ENCODE measurements at places on chromosomes 6 and 20.

DNA sequence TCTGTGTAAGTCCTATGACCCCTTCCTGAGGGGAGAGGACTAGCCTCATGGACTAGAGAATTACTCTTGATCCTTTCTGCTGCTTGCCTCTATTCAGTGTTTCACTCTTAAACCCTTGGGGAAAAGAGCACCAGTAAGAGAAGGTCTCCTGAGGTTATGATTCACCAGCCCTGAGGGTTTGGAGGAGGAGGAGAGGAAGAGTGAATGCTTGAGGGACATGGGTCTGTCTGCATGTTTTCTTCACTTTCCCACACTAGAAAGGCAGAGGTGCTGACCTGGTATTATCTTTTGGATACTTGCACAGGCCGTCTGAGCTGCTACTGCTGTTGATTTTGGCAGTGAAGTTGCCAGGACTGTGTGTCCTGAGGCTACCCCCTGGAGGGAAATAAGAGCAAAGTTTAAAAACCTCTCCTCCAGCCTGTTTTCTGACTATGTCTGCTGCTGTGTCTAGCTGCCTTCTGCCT lies 78.3 kb downstream of the CD109 start:
- no peak for DNase-seq

DNA sequence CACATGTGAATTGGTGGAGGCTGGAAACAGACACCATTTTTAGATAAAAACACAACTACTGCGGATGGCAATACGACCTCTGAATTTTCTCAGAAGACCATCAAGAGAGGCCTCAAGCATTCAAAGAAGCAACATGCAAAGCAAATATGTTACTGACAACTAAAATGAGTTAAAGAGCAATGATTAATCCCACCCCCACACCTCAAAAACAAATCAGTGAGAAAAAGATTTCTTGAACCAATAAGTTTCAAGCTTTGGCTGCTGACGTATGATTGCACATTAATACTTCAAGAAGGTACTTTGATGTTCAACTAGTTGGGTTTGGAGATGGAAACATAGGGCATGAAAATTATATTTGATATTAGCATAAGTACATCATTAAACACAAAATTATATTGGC lies 982 bp downstream of the MMUT start:
- DNase-seq: no peak

DNA sequence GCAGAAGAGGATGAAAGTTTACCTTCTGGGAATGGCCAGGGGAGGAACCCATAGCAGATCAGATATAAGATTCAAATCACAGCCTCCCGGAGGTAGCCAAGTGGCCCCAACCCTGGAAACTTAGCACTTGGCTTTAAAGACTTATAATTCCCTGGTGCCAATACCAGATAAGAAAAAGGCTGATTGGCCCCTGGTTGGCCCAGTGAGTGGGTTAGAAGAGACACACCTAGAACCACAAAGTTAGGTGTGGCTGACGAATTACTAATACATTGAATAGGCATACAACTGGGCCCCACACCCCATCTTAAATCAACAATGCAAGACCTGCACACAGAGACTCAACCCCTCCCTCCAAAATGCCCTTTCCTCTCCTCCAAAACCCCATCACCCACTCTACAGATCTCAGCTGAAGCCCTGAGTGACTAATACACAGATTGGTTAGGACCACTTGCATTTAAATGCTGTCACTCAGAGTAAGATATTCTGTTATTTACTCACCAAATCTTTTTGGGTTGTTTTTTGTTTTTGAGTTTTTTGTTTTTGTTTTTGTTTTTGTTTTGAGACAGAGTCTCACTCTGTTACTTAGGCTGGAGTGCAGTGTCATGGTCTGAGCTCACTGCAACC lies 315.4 kb upstream of the JARID2 start:
- DNase-seq: no peak

GRCh38 chr6:55560290-55560885 lies 18.6 kb downstream of the HMGCLL1 start:
- no peak for DNase-seq

DNA sequence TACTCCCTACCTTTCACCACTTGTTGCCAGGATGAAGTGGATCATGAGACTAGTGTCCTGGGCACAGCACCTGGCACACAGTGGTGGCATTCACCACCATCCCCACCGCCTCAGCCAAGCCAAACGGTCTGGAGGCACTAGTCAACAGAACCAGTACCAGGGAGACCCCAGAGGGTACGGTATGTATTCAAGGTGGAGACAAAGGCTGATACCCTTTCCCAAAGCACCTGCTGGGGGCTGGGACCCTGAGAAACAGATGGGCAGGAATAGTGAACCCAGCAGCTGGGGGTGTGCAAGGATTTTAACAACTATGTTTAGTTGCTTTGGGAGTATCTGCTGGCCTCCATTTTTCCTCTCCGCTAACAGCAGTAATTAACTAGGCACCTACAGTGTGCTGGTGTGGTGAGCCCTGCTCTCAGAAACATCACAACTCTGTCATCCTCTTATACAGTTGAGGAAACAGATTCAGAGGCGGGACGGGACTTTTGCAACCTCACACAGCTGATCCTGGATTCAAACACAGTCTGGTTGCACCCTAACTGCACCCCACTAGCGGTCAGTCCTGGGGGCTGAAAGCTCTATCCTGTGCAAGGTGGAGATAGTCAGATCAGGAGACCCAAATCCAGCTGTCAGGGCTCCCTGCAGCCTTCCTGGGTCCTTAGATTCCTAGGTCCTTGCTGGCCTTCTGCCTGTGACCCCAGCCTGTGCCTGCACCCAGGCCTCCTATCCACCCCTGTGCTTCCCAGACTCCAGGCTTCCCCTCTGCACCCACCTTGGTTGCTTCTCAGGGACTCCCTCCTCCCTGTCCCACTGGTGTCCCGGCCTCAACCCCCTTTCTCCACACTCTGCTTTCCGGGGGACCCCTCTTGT lies 1.2 kb downstream of the SNTA1 start:
- no peak for DNase-seq

GRCh38 chr6:53048431-53049195 lies 16.6 kb upstream of the FBXO9 start:
- no peak for DNase-seq

DNA sequence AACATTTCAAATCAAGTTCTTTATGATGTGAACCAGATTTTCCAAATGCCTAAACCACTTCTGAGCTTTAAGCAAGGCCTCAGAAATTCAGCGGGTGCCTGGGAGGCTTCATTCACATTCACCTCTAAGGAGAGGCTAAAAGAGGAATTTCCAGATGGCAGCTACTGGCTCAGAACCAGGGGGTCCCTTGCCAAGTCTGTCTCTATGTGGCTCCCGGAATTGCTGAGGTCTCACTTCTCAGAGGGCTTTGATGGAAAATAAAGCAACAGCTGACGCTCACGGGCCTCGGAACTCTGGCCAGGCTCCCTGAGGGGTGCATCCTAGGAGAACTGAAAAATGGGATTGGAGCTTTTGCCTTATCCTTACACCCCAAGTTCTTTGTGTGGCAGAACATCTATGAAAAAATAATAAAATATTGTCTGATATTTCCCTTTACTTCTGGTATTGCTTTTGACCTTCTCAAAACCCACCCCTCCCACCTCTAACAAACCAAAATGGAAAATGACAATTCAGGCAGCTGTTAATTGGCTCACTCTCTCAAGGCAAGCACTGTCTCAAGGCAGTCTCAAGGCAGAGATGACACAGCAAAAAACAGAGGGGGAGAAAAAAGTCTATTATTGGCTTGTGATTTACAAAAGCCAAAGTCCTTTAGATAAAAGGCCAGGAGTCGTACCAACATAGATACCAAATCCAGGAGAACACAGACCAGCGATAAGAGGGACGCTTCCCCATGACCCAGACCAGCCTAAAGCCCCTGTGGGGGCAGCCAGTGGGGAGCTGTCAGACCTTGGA lies 21.8 kb upstream of the LRRN4 start:
- DNase-seq: no peak

- DNase-seq: no peak
These were observed 43.0 kb upstream of the KCNK16 start for GRCh38 chr6:39365281-39366074.

- peak; percentile 65 for DNase-seq
These were observed 73.8 kb upstream of the SCP2D1 start for GRCh38 chr20:18739751-18740166.

DNA sequence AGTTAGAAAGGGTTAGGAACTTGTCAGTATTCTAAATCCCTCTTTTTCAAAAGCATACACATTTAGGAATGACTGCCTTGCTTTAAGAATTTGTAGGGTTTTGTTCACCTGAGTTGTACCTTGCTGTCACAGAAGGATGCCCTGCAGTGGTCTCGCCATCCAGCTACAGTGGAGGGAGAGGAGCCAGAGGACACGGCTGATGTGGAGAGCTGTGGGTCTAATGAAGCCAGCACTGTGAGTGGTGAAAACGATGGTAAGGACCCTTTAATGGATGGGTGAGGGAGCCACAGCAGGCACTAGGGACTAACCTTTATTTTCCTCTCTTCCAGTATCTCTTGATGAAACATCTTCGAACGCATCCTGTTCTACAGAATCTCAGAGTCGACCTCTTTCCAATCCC lies 69.9 kb downstream of the ASXL1 start:
- no peak for DNase-seq

- DNase-seq: no peak
These were observed 237.8 kb upstream of the THEMIS start for GRCh38 chr6:128138694-128139093.

DNA sequence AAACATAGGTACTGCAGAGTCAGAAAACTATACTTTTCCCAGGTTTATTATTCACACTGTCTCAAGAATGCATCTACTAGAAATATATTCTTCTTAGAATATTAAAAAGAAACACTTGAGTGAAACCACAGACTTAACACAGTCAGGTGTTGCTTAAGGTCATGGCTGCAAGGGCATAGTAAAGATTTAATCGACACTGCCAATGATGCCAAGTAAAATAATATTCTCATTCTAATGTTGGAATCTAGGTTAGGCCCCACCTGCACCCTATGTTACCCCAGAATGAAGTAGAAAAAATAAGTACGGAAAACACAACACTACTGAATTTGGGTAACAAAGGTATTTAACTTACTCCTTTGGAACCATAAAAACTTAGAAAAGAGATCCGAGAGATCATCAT lies 155.0 kb downstream of the RALGAPA2 start:
- no peak for DNase-seq

Data from SK-N-DZ (cell line).